ENCODE measurements at places on chromosomes 1 and 21.

- peak; percentile 41 for DNase-seq
Measured at GRCh38 chr1:112508278-112509004, at the start of gene WNT2B. Gene WNT2B, plus strand, starts transcription at chr1:112508965. Its CDS starts 298 bp downstream, at chr1:112509263.

- no peak for DNase-seq
Measured at GRCh38 chr1:3031401-3032221, 10.3 kb downstream of the ACTRT2 start.

GRCh38 chr21:45845770-45846090 lies 135.8 kb upstream of the COL6A1 start:
- no peak for DNase-seq

GRCh38 chr1:1438531-1439381 lies 3.3 kb downstream of the VWA1 start:
- DNase-seq = no peak

- no peak for DNase-seq
Measured at GRCh38 chr1:204025917-204026707, 46.8 kb upstream of the SOX13 start.

DNA sequence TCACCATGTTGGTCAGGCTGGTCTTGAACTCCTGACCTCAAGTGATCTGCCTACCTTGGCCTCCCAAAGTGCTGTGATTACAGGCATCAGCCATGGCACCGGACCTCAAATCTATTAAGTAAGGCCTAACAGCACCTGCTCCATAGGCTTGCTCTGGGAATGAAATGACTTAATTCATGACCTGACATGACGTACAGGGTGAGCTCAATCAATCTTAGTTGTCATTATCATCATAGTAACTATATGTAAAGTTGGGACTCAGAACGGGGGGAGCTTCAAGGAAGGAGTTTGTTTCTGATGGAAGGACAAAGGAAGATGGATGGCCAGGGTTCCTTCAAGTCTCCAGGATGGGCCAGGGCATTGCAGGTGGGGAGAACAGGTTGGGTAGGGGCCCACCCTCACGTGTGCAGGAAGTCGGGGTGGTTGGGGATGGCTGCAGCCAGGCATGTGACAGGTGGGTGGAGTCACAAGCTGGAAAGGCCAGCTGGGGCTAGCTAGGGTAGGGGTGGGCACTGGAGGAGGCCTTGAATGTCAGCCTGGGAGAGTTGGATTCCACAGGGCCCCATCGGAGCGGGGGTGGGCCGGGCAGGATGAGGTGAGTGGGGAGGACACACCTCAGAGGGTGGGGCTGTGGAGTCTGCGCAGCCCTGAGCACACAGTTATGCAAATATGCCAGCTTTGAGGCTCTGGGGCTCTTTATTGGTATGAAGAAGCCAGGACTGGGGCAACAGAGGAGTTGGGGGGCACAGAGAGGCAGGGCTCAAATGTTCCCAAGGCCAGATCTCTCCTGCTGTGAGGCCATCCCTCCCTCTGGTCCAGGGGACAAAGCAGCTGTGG lies 9.6 kb downstream of the TRIM62 start:
- DNase-seq = no peak

GRCh38 chr1:212141404-212141803 lies 105.9 kb downstream of the DTL start:
- DNase-seq = no peak

DNA sequence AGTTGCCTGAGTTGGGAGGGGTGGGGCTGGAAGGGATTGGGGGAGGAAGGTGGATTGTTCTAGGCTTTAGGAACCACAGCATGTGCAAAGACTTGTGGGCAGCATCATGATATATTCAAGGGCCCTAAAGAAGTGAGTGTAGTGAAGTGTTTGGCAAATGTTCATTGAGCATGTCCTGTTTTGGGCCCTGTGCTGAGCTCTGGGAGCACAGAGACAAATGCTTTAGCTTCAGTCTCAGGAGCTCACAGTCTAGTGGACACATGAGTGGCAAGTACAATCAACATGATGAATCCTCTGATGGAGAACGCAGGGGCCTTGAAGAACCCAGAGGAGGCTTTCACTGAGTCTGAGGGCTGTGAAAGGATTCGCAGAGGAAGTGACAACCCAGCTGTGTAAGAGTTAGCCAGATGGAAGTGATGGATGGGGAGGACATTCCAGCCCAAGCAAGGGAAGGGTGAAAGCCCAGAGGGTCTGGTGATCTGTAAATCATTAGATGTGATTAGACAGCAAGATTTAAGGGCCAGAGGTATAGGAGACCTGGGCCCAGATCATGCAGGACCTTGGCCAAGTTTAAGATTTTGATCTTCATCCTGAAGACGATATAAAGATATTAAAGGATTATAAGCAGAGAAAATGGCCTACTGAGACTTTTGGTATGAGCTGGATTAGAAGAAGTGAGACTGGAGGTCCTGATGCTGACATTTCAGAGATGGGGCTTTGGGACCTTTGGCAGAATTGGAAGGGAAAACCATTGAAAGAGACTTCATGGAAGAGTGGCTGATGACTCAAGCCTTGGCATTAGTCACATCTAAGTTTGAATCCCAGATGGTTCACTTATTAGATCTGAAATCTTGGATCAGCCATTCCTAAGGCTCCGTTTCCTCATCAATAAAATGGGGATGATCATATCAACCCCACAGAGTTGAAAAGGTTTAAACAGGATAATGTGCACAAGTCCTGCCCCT lies 4.6 kb downstream of the IPO13 start:
- no peak for DNase-seq

DNA sequence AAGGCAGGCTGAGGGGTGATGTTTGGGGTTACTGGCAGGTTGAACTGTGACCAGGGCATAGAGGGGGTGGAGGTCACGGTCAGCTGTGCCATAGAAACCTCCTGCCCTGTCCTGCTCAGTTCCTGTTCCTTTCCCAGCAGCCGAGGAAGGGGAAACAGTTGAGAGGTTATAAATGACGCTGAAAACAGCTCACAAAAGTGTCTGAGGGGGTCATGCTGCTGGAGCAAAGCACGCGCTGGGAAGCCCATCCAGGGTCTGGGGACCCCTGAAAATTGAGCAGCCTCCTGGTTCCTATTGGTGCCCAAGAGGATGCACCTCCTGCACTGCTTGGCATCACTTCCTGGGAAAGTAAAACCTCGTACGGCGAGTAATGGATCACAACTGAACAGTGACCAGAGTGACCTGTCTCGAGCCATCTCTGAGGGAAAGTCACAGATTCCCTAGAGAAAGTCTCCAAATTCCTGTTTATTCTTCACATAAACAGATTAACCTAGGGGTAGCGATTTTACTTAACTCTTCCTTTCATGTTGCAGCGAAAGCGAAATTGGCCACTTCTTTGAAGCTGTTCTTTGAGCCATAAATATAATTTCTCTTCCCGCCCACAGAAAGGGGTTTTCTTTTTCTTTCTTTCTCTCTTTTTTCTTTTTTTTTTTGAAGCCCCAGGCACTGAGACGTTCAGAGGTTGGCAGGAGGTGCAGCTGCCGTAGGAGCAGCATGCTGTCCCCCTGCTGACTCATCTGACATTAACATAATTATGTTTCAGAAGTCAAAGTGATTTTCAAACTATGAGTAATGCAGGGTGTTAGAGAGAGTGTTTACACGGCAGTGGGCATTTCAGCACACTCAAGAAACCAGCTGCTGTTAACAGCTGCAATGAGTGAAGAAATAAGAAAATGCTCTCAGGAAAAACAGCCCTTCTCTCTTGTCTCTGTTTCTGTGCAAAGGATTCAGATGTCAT lies 41.8 kb upstream of the ATF3 start:
- peak; percentile 28 for DNase-seq

GRCh38 chr1:40709802-40710278 lies 18.3 kb downstream of the NFYC start:
- DNase-seq = no peak

DNA sequence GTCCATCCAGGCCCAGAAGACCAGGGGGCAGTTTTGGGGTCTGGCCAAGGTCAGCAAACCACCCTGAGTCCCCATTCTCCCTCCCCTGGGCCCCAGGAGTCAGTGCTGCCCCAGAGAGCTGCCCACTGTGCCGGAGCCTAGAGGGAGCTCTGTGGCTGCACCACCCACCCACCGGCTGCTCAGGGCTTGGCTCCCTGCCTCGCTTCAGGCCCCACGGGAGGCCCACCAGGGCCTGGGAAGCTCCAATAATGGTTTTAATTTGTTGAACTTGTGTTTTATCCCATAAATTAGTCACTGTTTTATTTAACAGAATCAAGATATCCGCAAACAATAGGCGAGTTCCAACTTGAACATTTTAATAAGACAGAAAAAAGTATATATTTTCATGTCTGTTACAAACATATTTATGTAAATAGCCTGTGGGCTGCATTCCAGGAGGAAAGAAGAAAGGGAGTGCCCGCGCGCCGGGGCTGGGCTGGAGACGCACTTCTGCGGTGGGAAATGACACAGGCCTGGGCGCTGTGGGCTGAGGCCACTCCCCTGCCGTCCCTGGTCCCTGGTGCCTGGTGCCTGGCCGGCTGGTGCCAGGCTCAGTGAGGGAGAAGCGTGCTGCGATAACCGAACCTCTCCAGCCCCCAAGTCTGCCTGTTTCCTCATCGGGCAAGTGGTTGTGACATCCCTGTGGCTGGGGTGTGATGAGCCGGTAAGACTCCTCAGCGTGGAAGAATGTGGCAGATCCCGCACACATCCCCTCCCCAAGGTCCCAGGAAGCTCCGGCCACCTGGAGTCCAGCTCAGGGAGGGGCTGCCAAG lies 160.5 kb downstream of the PEX14 start:
- no peak for DNase-seq

- DNase-seq = no peak
Measured at GRCh38 chr1:82920418-82921248, 1078.3 kb downstream of the TTLL7 start.

GRCh38 chr1:231694075-231694431 lies 67.5 kb downstream of the DISC1 start:
- DNase-seq = no peak

- no peak for DNase-seq
Measured at GRCh38 chr21:46633566-46633965, 1.9 kb upstream of the PRMT2 start.

- peak; percentile 31 for DNase-seq
Measured at GRCh38 chr1:223248770-223249140, 105.7 kb upstream of the TLR5 start.

GRCh38 chr1:30323352-30323751 lies 400.0 kb downstream of the MATN1 start:
- DNase-seq = no peak

- no peak for DNase-seq
Measured at GRCh38 chr1:159430985-159431384, 1.0 kb upstream of the OR10J4 start.

DNA sequence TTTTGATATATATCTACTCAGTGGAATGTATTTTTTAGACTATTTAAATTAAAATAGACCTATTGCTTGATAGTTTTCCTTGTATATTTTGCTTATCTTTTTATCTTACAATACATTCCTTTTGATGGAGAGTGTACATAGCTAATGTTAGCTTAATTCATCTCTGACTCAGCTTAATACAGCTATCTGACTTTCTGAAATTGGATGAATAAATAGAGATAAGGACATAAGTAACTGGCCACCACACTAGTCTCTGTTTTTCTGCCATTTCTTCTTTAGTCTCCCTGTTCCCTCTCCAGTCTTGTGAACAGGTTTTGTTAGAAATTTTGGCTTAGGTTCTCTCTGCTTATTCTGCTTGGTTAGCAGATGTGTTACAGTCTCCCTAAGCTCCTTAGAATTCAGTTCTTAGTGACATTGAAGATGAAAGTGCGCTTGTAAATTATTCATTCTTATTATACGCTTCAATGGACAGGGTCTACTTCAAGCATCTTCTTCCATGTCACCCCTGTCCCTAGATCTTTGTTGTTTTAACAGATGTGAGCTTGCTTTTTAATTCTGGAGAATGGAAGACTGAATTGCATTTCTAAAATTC lies 59.6 kb downstream of the XPR1 start:
- DNase-seq = no peak

DNA sequence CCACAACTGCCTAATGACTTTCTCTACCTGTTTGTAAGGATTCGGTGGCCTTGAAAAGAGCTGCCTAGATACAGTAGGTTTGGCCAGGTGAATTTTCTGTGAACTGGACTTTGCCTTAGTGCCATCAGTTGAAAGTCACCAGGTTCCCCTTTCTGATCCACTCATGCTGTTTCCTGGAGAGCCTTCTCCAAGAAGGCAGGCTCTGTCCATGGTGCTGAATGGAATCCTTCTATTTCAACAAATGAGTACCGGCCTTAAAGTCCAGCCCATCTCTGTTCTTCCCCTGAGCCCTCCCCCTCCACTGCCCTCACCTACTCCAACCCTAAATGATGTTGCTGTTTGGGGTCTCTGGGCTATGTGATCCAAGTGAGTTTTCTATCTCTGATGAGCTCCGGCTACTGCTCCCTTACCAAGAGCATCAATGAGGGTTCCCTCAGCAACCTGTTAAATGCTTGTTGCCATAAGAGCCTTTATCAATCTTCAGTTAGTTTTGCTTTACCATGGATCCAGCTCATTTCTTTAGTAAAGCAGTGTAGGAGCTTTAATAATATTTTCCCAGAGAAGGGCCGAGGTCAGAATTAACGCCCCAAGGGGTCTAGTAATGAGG lies 500.4 kb downstream of the PTPRU start:
- DNase-seq = no peak

GRCh38 chr1:214234635-214235025 lies 46.3 kb upstream of the SMYD2 start:
- no peak for DNase-seq

DNA sequence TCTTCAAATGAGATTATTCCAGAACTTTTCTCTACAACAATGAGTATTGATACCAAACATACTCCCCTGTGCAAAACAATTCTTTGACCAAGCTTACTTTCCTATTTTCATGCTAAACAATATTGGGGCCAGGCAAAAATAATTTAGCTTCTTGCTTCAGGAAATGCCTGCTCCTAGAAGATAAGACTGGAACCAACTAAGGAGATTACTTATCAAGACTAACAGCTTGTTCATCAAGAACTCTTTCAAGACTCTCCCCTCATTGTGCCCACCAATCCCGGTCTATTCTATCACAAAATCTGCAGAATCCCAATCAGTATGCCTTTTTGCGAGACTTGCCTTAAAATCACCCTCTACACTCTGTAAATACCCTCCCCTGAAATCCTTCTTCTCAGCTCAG lies 536.6 kb downstream of the RWDD3 start:
- DNase-seq = no peak

- no peak for DNase-seq
Measured at GRCh38 chr21:42032266-42032665, 22.1 kb upstream of the ZBTB21 start.

DNA sequence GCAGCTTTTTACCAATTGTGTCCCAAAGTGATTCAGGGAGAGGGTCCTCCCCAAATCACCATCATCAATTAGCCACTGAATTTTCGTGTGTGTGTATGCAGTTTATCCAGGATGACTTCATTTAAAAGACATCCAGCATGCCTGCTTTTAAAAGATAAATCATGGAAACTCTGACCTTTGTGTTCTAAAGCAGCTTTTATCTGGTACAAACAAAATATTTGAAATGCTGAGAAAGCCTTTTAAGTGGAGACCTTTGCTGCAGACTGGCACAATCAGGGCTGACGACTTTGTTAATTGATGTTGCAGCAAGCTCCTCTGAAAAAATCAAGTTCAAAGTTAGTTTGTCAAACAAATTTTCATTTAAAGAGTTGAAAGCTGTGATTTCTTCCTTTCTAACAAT lies 104.7 kb downstream of the PCP4 start:
- no peak for DNase-seq

DNA sequence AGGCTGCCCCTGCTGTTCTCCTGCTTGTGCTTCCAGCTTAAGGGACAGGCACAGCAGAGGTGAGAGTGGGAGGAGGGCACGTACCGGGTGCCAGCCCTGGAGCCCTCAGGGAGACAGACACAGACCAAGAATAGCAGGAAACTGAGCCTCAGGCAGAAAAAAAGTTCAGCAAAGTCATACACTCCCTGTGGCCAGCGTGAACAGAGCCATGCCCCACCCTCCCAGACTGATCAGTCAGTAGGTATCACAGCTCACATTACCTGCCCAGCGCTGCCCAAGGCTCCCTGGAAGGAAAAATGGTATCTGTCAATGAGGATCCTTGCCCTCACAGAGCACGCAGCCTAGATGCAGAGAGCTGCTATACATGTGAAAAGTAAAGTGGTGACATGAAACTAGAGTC lies 1.3 kb downstream of the UBL4B start:
- no peak for DNase-seq

Measured in activated effector memory CD4-positive, alpha-beta T cell treated with Interleukin-2 at 50 U/mL for 16 hours (primary cell).